ENCODE measurements at places on chromosomes 3 and 15. TPM values are rescaled to one million over a fixed set of nuclear protein-coding genes. Genes with fewer than 3 reads are reported as not detected.

DNA sequence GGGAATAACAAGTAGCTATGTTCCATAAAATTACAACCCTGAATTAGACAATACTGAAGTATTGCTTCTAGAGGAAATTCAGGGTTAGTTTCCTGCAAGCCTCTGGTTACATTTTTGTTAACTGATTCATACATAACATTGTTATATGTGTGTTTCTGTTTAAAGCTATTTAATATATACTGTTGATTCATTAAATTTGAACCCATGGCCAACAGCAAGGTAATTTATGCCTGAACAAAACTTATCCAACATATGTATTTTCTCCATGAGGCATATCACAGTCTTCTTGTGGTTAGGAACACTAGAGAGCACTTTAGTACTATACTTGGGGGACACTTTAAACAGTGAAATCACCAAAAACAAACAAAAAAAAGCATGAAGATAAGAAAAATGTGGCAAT lies 47.7 kb upstream of the PTX3 start:
- H3K27me3 ChIP-seq: no peaks in the 10 kb centered on the region
- H3K27ac ChIP-seq: no peak overlapping the region
- no peaks in the 10 kb centered on the region for H3K4me1 ChIP-seq
- no peak overlapping the region for H3K4me3 ChIP-seq
- no peaks in the 10 kb centered on the region for H3K36me3 ChIP-seq
- no peak for DNase-seq

DNA sequence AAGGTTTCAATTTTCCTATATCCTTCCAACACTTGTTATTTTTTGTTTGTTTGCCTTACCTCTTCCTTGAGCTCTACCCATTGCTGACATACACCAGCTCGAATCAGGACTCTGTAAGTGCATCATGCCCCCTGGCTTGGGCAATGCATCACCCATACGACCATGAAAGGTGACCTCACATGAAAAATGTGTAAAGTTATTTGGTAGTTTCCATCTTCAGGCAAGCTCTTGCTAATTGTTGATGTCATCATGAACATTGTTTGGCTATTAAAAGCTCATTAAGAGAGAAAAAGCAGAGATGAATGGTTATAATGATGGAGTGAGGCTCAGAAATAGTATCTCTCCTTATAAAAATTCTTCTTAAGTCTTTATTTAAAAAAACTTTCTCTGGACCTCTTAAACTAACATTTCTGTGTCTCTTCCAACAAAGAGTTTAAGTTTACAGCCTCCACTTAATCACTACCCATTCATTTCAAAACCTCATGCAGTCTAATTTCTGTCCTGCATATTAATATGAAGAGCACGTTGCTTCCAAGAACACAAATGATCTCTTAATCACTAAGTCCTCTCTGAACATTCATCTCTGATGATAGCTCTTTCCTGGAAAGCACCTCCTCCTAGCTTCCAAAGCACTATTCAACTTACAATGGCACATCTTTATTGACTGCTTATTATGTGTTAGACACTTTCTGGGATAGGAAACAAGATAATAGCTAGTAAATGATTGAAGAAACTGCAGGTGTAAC lies 236.3 kb downstream of the NFKBIZ start:
- H3K36me3 ChIP-seq: no peaks in the 10 kb centered on the region
- H3K4me3 ChIP-seq: no peak overlapping the region
- no peak overlapping the region for H3K27ac ChIP-seq
- DNase-seq: no peak
- H3K27me3 ChIP-seq: no peaks in the 10 kb centered on the region
- H3K4me1 ChIP-seq: peaks cover 5% of the 10 kb centered on the region

The NR2E3 gene
- 8.8 TPM for total RNA-seq

DNA sequence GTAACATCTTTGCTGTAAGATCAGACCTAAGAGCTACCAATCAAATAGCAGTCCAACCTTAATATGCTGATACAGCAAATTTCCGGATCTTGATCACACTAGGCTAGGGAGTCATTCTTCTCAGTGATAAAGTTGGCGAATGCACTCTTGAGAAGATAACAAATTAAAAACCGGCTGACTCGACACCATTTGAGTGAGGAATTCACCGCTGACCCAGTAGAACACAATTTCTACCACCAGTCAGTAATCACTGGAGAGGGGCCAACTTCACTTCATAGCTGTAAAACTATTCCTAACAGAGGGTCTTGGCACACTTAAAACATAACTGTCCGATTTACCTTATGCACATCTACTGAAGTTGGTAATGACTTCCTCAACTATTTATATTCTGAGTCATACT lies 47.2 kb downstream of the MEIS2 start:
- no peaks in the 10 kb centered on the region for H3K27me3 ChIP-seq
- peaks cover 2% of the 10 kb centered on the region for H3K4me1 ChIP-seq
- 0 out of 2 replicates have a peak, but pooled peaks cover 4% of the 10 kb centered on the region for H3K36me3 ChIP-seq
- no peak overlapping the region for H3K4me3 ChIP-seq
- DNase-seq: no peak

DNA sequence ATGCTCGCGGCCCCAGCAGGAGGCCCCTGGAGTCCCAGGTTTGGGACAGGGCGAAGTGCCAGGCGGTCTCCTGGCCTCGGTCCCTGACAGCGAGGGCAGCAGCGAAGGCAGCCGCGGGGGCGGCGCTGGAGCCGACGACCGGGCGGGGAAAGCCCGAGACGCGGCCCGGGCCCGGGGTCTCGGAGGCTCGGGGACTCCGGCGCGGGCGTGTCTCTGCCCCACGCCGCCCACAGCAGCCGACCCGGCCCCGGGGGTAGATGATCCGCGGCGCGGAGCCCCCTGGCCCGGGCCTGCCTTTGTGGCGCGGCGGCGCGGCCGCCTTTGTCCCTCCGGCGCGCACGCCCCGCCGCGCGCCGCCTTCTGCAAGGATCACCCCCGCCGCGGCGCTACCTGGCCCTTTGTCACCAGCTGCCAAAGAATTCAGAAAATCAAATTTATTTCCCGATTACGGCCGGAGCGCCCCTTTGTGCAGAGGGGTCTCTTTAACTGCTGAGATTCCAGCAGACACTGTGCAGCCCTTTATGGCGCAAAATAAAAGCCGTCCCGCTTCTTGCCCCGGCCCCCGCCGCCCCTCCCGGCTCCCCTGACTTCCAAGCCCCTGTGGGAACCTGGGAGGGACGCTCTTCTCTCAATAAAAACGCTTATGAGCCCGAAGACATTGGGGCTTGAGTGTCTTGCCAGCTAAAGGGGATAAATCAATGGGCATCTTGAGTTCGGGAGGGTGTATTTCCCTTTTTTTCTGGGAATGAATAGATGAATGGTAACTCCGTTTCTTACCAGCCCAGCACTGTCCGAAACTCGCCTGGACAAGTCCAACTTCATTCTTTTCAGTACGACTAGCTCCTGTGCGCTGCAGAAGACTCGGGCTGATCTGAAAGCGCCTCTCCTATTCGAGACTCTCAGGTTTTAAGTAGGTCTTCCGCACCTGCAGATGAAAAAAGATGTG lies 68.4 kb downstream of the HES1 start:
- no peaks in the 10 kb centered on the region for H3K36me3 ChIP-seq
- H3K27me3 ChIP-seq: no peaks in the 10 kb centered on the region
- H3K4me1 ChIP-seq: peaks cover 5% of the 10 kb centered on the region
- DNase-seq: no peak
- no peak overlapping the region for H3K4me3 ChIP-seq

DNA sequence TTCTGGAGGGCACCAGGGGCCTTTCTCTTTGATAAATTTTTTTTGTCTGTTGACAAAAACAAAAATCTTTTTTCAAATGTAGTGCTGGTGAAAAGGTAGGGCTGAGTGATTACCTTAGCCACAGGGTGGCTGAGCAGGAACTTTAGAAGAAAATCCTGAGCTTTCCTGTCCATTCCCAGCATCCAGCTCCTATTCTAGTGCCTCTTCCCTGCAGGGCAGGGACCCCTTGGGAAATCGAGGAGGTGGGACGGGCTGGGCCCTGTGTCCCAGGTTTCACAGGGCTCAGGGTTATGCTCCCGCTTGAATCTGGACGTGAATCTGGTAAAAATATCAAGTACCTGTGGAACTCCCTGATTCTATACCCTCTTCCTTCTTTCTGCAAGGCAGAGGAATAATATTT lies 31.7 kb downstream of the EDEM1 start:
- DNase-seq: no peak
- H3K4me1 ChIP-seq: no peaks in the 10 kb centered on the region
- no peak overlapping the region for H3K27ac ChIP-seq
- no peak overlapping the region for H3K4me3 ChIP-seq
- H3K36me3 ChIP-seq: peaks cover 11% of the 10 kb centered on the region
- H3K27me3 ChIP-seq: no peaks in the 10 kb centered on the region

Data from SJCRH30 (cell line).